Activated naive CD8-positive, alpha-beta T cell treated with anti-CD3 and anti-CD28 coated beads for 36 hours (primary cell): ENCODE measurements at places on chromosomes 3 and 15.
A peak's percentile ranks its signal among the peaks of the same experiment; 100 is the strongest.

DNA sequence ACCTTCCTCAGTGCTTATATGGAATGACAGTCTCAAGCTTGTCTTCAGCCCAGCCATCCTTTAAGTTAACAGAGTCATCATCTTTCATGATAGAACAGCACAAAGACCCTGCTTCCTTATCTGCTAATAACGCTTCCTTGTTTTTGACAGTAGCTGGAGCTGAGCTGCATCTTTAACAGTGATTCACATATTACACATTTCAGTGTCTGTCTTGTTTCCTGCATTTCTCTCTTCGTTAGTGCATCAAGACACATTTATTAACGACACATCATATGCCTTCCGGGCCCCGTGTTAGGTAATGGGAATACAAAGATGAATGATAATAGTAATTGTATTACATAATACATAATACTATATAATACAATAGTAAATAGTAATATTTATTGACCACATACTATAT lies 30.2 kb upstream of the GREM1 start:
- DNase-seq = no peak

DNA sequence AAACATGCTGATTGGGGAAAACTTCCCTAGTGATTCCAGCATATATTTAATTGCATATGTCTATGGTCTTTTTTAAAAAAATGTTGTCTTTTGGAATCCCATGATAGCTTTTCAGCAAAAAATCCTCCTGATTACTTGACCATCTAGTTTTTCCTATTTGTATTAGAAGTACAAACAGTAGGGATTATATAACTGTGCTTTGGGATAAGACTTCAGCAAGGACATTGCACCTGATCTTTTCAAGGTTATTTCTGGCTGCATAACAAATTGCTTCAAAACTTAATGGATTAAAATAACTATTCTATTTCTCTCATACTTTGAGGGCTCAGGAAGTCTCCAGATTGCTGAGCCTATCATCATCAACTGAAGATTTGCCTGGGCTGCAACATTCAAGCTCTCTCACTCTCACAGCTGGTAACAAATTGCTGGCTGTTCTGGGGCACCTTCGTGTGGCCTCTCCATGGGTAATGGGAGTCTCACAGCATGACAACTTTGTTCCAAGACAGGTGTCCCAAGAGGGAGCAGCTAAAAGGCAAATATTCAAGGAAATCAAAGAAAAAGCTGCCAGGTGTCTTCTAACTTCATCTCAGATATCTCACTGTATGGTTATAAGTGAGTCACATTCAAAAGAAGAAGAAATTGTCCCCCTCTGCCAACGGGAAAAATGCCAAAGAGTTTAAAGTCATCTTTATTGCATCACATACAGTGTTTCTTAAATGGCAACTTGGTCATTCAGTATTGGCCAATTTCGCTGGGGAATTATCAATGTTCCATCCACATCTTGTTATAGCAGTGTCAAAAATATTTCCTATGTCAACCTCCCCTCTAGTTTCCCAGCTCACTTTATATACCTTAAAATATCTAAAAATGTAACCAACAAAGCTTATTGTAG lies 644.5 kb upstream of the GRM7 start:
- no peak for DNase-seq

DNA sequence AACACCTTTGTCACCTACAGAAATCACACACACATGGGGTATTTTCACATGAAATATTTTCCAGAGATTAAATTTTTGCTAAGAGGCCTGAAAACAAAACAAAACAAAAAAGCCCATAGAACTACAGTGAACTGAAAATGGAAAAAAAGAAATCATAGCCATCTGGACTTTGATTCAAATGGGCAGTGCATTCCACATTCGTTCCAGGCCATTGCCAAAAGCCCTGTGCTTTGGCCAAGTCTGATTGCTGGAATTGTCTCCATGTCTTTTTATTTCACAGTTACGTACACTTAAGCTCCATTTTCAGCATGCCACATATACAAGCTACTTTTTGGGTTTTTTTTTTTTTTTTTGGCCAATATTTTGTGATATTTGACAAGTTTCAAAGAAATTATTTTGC lies 47.1 kb downstream of the TFG start:
- no peak for DNase-seq

DNA sequence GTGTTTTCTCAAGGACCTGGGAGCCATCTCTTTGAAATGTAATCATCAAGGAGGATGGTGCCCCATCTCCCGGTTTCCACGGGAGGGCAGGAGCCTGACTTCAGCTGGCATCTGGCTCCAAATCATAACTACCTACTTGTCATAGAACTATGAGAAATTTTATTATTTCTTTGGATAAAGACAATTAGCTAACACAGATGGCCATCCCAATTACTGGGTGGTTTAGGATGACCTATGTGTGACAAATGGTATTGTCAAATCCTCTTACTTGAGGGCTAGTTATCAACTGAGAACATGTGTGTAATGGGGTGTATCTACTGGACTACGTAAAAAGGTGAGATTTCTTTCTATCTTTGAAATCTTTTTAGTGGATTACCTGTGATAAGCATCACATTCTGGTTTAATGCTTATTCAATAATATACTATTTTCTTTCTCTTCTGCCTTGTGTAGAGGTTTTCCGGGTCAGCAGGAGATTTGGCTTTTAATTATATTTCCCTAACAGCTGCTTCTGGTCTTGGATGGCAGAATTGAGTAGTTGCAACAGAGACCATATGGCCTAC lies 15.3 kb upstream of the PARP14 start:
- DNase-seq = no peak

DNA sequence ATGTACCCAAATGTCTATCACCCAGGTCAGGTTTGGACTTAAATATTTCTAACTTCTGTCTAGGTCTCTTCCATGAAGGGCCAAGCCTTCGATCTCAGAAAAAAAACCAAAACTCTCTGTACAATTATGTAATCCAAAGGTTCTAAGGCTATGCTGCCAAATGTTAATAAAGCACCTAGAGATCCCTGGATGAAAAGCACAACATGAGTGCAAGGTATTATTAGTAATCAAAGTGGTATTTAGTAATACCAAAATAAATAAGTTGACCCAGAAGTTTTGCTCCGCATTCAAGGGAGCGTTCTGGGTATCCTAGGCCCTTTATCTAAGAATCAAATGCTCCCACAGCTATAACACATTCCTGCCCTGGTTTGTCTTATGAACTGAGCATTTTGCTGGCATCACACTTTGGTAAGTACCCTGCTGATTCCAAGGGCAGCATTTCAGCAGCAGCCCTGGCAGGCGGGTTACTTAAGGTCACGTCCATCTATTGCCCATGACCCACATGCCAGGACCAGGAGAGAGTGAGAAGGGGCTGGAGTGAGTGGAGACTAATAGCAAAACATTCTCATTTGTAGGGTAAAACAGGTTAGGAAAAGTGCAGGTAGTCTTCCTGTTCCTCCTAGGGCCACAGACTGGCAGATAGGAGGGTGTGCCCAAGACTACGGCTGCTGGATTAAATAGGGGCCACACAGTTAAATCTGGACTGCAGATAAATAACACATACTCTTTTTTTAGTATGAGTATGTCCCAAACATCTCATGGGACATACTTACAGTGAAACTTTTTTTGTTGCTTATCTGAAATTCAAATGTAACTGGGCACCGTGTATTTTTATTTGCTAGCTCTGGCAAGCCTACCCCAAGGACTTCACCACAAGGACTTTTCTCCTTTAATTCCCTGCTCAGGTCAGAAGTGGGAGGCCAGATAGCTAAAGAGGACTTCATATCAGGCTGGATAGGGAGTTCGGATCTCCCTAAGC lies 76.0 kb upstream of the SNRK start:
- no peak for DNase-seq

- no peak for DNase-seq
These were observed 21.9 kb upstream of the OTOL1 start for GRCh38 chr3:161474741-161475140.

DNA sequence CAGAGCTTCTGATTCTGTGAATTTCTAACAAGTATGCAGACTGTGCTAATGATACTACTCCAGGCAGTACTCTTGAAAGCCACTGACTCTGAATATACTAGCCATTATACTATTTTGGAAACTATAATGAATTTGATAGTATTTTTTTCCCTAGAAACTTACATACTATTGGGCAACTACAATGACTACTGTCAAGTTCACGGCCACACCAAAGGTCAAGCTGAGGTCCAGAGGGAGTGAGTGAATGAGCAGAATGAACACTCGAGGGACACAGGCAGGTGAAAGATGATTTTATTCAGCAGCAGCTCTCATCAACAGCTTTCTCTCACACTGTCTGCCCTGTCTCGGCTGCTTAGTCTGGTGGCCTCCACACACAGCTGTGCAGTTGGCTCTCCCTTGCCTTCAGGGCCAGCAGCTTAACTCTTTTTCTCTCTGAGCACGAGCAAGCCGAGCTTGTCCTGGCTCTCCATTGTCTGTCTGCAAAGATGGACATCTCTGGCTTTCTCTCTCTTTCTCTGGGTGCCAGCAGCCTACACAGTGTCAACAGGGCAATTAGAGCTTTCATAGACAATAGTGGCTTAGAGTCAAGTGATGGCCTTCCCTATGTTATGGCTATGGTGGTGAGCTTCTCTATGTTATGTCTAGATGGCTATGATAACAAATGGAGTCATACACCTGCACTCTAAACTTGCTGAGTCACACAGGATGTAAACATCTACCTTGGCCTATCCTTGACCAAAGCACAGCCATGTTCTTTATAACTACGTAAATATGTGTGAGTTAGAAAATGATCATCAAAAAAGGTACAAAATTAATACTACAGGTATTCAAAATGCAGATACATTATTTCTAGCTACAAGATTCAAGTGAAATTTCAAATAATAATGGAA lies 362.4 kb downstream of the CGGBP1 start:
- no peak for DNase-seq

DNA sequence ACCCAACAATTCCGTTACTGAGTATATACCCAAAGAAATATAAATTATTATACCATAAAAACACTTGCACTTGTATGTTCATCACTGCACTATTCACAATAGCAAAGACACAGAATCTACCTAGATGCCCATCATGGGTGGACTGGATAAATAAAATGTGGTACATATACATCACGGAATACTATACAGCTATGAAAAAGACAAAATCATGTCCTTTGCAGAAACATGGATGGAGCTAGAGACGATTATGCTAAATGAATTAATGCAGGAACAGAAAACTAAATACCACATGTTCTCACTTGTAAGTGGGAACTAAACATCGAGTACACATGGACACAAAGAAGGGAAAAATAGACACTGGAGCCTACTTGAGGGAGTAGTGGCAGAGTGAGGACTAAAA lies 185.3 kb downstream of the PYDC2 start:
- DNase-seq = no peak

DNA sequence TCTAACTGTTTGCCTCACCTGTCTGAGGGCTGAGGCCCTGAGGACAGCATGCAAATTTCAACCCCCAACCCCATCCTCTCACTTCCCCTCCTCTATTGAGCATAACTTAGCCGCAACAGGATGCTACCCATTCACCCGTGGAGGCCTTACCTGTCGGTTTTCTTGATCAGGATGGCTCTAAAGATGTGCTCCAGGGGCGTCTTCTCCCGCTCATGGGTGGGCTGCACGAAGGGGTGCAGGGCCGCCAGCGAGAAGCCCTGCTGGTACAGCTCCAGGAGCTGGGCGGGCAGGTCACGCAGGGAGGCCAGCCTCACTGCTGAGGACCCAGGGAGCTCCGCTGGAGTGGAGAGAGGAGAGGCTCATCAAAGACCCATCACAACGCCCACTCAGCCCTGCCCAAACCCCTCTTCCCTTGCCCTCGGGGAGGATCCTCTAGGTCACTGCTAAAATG lies 79.8 kb downstream of the RFTN1 start:
- no peak for DNase-seq

DNA sequence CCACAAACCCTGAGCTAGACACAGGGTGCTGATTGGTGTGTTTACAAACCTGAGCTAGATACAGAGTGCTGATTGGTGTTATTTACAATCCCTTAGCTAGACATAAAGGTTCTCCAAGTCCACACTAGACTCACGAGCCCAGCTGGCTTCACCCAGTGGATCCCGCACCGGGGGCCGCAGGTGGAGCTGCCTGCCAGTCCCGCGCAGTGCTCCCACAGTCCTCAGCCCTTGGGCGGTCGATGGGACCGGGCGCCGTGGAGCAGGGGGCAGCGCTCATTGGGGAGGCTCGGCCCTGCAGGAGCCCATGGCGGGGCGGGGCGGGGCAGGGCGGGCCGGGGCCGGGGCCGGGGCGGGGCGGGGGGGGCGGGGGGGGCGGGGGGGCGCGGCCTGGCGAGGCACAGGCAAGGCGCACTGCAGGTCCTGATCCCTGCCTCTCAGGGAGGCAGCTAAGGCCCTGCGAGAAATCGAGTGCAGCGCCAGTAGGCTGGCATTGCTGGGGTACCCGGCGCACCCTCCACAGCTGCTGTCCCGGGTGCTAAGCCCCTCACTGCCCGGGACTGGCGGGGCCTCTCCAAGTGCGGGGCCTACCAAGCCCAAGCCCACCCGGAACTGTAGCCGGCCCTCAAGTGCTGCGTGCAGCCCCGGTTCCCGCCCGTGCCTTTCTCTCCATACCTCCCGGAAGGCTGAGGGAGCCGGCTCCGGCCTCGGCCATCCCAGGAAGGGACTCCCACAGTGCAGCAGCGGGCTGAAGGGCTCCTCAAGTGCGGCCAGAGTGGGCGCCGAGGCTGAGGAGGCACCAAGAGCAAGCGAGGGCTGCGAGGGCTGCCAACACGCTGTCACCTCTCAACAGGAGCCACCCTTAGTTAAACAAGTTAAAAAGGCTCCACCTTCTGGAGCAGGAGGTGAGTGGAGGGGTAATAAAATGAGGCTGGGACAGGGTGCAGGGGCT lies 9.8 kb upstream of the TMEM40 start:
- no peak for DNase-seq

GRCh38 chr3:51819709-51820406 lies 40.8 kb upstream of the IQCF6 start:
- peak; percentile 29 for DNase-seq

- no peak for DNase-seq
These were observed 20.9 kb downstream of the KAT2B start for GRCh38 chr3:20060974-20061685.

GRCh38 chr15:75335313-75335704 lies 554 bp upstream of the COMMD4 start:
- no peak for DNase-seq

DNA sequence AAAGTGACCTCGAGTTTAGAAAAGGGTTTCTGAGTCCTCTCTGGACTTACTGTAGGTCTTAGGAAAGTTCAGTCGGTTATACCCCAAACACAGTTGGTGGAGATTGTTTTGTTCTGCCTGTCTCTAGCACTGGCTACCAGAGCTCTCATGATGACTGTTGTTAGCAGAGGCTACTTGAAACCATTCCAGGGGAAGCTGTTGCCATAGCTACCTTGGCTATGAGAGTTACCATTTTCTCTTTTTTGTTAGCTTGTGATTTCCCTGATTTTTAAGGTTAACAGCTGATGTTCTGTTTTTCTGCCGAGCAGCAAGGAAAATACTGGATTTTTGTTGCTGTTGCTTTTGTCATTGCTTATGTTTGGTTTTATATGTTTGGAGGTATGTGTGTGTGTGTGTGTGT lies 26.7 kb downstream of the ABHD2 start:
- no peak for DNase-seq

GRCh38 chr15:50138391-50138790 lies 19.4 kb upstream of the ATP8B4 start:
- no peak for DNase-seq

GRCh38 chr15:97961067-97961954 lies 808 bp downstream of the ARRDC4 start:
- peak; percentile 27 for DNase-seq

- no peak for DNase-seq
These were observed 104.6 kb downstream of the ATP1B3 start for GRCh38 chr3:141981084-141981483.

GRCh38 chr3:94336046-94336753 lies 273.3 kb downstream of the NSUN3 start:
- DNase-seq = no peak
